ENCODE measurements at places on chromosomes 16 and 17.

DNA sequence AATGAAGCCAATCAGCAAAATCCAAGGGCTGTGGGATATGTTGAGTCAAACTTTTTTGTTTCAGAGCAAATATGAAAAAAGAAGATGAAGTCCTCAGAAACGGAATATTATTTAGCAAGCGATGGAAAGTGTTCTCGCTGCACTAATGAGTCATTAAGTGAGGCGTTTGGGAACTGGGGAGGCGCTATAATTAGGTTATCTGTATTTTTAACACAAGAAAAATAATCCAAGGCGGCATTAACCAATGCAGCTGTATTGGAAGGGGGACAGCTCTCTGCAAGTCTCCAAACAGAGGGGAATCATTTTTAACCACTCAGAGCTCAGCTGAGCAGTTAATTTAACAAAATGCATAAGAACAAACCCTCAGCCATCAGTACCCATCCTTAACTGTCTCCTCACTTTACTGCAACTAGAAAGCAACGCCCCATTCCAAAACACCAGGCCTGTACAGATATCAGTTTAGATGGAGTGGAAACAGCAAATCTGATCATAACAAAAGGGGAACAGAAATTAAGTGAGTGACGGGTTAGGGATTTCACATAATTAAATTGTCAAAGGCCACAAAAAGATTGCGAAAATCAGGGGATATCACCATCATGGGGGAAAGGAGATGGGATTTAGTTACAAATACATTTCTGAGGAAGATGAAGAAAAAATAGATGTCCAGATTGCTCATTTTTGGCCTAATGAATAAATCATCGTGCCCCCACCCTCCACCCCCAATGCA, 211.0 kb upstream of the TOX3 start:
- DNase-seq, result no peak

DNA sequence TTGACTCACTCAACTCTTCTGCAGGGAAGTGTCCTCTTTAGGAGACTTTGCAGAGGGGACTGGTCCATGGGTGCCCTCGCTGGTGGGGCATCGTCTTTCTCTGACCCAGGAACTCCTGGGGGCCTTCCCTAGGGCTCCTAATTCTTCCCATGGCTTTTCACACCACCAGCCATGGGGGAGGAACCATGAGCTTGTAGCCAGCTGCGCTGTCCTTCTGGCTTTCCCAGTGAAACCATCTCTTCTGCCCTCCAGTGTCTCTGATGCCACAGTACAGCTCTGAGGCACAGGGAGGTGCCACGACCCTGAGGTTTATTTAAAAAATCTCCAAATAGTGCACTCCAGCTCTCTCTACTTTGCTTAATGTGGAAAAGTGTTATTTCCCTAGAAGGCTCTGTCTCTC, 78.6 kb downstream of the SDR42E1 start:
- DNase-seq, result no peak

DNA sequence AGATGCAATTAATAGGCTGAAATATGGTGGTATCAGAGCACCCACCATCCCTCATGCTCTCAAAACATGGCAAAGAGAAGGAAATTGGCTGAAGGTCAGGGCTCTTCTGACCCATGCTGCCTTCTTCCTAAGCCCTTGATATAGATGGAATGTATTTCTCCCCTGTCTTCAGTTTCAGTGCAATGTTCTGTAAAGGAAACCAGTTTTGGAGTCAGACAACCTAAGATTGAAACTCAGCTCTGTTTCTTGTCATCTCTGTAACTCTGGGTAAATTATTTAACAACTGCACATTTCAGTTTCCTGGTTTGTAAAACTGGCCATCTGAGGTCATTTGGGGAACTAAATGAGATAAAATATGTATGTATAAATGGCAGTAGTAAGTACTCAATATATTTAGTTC, 243.9 kb downstream of the CA10 start:
- DNase-seq, result no peak

DNA sequence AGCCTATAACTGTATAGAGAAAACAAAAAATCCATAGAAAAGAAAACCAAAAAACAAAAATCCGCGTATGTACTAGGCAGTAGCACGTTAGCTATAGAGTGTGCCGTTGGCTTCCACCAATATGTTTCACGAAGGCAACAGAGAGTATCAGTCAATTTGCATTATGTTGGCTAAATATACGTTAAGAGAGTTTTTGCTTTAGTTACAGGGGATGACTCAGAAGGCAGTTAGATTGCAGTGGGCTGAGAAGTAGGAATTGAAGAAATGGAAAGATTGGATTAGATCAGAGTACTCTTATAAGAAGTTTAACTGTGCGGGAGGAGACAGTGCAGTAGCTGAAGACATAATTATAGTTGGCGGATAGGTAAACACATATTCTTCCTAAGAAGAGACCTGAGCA, 911 bp upstream of the NACA2 start:
- DNase-seq, result no peak

DNA sequence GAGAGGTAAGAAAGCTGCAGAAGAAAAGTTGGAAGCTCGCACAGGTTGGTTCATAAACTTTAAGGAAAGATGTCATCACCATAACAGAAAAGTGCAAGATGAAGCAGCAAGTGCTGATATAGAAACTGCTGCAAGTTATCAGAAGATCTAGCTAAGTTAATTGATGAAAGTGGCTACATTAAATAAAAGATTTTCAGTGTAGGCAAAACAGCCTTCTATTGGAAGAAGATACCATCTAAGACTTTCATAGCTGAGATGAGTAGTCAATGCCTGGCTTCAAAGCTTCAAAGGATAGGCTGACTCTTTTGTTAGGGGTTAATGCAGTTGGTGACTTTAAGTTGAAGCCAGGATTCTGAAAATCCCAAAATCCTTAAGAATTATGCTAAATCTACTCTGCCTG, 24.0 kb downstream of the CYLD start:
- DNase-seq, result no peak

GRCh38 chr17:46773676-46774075, 44.8 kb downstream of the WNT3 start:
- DNase-seq, result no peak

DNA sequence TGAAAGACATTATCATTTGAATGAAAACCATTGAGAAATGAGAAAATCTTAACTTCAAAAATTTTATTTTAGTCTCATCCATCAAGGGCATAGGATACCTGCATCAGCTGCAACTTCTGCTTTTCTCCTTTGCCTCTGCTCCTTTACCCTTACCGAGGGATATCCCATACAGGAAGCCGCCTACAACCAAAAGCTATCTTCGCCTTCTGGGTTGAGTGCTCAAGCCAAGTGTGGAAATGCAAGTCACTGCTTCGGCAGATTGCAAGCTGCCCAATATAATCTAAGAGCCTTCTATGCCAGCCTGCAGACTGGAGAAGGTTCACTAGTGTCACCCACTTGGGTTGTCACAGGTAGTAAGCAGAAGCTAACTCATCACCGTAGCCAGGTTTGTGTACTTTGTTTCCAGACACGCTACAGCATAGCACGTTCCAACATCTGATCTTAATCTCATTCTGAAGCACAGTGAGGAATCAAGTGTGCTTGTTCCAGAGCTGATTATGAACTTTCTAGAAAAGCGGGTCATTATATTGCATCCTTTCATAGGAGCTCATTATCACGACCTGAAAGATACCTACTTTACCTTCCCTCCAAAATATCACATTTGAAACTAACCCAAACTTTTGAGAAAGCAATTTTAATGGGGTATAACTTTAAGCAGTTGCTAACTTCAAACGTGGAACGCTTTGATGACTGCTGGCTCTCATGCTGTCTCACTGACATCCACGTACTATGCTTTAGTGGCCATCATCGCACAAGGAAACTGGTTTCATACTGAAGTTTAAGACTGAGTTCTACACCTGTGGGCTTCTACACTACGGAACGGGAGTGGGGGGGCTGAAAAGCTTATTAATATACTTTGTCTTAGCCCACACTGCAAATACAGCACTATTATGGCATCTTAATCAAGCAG, 8.0 kb upstream of the UNK start:
- no peak for DNase-seq

- DNase-seq, result no peak
Measured at GRCh38 chr17:76272541-76273444, 7.6 kb downstream of the UBALD2 start.

DNA sequence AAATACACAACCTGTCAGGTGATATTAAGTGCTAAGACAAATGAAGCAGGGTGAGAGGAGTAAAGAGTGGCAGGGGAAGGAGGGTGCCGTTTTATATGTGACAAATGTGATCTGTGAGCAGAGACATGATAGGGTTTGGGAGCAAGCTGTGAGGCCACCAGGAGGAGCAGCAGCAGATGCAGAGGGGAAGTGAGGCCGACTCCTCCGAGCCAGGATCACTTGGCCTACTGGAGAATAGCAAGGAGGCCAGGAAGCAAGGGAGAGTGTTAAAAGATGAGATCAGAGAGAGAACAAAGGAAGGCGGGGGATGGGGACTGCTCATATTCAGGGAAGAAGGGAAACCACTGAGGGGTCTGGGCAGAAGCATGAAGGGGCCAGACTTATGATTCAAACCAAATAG, 129.4 kb downstream of the TANGO6 start:
- DNase-seq, result no peak

- no peak for DNase-seq
Measured at GRCh38 chr16:1047801-1048200, 24.7 kb upstream of the SSTR5 start.

DNA sequence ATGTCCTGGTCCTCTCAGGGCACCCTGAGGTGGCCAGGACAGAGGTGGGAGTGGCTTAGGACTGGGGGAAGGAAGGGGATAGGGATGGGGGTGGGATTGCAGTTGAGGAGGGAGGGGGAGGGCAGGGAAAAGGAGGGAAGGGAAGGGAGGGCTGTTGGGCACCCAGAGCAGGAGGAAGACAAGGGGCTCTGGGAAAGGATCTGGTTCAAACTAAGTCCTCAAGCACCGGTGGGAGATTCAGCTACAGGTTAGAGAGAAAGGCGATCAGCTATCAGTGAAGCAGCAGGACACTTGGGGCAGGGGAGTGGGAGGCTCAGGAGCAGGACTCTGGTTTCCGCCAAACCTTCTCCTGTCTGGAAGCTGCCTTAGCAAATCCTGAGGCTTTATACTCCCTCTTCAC, 44.6 kb upstream of the ACSM2B start:
- DNase-seq, result no peak

DNA sequence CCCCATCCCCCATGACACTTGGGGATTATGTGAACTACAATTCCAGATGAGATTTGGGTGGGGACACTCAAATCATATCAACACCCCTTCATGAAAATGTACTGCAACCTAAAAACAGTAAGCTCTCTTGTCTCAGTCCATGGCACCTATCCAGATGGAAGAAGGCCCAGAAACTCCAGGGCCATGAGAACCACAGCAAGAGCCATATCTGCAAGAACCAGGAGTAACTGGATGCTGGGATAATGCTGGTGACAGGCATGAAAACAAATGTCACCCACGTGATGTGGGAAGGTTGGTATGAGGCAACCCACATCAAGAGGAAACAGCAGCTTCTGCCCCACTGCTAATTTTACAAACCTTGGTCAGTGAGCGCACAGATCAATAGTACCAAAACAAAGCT, 400.1 kb upstream of the ERCC4 start:
- no peak for DNase-seq

DNA sequence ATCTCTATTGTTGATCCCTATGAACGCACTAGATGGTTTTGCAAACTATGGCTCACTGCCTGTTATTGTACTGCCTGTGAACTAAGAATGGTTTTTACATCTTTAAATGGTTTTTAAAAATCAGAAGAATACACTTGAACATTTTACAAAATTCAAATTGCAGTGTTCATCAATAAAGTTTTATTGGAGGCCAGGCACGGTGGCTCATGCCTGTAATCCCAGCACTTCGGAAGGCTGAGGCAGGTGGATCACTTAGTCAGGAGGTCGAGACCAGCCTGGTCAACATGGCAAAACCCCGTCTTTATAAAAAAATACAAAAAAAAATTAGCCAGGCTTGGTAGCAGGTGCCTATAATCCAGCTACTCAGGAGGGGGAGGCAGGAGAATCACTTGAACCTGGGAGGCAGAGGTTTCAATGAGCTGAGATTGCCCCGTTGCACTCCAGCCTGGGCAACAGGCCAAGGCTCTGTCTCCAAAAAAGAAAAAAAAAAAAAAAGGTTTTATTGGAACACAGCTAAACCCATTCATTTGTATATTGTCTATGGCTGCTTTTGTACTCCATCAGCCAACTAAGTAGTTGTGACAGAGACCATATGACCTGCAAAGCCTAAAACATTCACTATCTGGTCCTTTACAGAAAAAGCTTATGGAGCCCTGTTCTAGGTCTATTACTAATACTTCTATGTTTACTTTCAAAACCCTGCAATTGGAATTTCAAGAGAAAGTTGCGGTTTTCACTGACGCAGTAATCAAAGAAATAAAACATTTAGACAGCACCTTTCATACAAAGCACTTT, 18.9 kb downstream of the IKZF3 start:
- no peak for DNase-seq

- DNase-seq, result no peak
Measured at GRCh38 chr16:61993108-61993507, 43.1 kb downstream of the CDH8 start.

DNA sequence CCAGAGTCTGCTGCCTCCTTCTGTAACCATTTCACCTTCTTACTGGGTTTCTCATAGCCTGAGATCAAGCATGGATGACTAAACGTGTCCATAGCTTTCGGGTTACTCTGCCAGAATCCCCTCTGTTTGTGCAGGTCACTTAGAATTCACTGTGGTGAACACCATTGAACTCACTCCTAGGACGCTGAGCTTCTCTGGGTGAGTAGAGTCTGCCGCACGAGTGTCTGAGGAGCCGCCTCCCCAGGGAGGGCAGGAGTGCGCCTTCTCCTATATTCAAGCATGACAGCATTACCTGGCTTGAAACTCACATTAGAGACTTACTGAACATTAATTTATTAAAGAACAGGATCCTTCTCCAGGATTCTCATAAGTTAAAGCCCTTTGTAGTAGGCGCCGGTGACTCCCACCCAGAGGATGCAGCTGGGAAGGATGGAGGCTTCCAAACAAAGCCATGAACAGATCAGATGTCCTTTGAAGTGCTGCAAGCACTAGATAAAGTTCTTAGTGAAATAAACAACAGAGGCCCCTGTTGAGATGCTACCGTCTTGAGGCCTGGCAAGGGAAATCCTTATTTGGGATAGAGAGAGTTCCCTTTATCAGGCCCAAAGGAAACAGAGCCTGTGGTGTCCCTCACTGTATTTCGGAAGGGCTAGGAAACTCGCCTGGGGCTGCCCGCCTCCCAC, 144.6 kb upstream of the PLCG2 start:
- DNase-seq, result no peak

All from keratinocyte (primary cell).